ENCODE measurements at places on chromosomes 1 and 21.

DNA sequence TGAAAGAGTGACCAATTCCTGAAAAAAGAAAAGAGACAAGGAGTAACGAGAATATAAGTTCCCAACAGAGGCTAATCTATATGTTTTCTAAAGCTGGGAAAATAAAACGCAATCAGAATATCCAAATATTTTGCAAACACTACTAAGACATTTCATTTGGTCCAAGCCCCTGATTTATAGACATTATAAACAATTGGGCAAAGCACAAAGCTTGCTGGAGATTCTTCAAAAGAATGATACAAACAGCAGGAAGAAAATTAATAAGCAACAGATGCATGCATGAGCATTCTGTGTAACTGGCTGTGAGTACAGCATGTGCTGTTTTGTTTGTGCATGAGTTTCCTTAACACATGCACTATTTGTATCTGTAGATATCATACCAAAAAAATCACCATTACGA lies 552.9 kb downstream of the LTN1 start:
- no peak for DNase-seq

DNA sequence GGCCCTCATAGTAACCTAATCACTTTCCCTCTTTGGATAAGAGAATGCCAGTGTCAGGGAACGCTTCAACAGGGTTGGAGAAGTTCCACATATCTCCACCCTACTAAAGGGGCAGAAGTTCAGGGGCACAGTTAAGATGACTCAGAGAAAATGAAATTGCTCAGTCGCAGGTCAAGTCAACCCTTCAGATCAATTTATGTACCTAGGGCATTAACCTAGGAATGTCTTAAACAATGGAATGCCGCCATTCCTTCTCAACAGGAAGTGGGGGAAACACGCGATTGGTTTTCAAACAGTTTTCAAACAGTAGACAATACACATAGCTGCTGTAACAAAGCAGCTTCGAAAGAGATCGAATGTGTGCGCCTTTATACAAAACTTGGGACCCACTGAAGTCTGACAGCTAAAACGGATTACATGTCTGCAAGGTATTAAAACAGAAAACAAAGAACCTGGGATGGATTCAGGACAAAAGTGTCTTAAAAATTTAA lies 897 bp downstream of the SLC25A24 start:
- no peak for DNase-seq

DNA sequence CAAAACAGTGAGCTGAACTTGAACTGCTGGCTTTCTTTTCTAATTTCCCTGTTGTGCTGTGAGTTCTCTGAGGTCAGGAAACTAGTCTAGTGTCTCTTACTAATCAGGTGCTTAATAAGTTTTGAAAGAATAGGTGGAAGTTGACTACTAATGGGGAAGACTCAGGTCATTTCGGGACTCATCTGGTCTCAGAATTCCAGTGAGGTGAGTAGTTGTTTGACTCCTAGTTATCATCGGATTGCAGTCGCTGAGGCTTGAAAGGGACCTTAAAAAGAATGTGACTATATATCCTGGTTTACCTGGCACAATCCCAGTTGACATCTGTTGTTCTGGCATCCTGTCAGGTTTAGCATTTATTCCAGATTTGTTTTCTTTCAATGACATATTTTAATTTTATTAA lies 81.4 kb upstream of the SPAG17 start:
- DNase-seq, result no peak

DNA sequence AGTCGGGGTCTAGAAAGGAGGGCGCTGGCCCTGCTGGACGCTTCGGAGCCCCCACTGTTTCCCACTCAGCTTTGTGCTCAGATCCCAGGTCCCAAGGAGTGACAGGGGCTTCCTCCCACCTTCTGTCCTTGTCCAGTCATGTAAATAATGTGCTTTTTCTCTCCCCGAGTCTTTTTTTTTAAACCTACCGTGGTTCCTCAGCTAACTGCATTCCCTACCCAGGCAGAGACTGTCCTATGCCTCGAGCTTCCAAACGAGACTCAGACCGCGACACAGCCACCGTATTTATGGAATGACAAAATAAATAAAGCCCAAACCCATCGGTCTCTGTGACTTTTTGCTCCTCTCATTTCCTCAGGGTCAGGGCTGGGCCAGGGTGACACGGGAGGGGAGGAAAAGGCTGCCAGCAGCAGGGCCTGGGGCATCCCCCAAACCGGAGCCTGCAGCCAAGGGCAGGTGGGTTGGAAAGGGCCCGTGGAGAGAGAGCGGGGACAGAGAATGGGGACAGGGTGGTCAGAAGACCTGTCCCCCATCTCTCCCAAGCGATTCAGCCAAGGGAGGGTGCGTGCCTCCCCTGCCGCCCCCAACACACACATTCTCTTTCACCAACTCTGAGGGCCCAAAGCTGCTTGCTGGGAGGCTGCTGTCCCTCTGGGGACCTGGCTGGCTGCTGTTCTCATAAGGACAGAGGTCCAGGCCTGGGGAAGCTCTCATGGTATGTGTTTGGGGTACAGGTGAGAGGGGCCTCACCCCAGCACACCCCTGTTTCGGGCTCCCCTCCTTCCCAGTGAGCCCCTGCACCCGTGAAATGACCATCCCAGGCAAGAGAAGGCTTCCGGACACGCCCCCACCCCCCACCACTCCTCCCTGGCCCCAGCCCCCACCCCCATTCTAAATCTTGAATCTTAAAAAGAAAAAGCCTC lies 55.4 kb downstream of the KCNAB2 start:
- DNase-seq, result no peak

DNA sequence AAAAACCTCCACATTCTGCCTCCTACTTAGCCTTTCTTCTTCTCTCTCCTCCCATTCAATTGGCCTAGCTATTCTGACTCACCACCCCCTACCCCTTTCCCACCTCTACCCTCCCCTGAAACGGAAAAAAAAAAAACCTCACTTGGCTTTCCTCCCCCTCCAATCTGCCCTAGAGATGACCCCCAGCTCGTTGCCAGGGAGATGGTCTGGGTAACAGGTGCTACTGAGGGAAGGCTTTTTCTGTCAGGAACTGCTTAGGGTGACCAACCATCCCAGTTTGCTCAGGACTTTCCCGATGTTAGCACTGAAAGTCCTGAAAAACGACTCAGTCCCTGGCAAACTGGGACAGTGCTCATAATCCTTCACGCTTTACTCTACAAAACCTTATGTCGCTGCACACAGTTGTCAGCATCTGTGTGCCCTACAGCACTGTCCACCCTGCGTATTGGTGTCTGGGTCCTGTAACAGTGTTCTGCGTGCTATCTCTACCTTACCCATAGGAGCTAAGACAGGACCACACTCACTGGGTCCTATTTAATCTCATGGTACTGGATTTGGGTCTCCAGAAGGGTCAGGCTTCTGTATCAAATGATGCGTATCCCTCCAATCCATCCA lies 7.7 kb upstream of the CADM3 start:
- DNase-seq, result no peak

DNA sequence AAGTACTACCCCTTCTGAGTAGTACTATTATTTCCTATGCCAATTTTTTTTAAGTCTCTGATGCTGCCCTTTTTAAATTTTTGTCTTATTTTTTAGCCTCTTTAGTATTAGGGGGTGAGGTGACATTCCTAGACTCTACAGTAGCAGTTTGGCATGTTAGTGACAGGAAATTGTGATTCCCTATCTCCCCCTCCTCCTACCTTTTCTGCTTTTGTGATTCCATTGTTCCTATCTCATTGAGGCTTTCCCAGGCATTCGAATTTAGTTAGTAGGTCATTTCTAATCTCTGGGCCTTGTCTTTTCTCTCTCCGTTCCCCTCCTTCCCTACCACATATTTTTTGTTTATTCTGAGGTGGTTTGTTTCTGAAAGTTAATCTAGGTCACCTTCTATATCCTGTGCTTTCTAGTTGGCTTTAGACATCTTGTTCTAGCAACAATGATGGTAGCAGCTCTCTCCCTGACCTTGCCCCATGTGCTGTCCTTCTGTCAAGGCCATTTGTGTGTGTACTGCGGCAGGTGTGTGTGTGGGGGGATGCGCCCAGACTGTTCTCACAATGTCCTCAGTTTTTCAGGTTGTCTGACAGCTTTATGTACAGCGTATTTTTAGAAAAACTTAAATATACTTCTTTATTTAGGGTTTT lies 21.5 kb downstream of the SEMA6C start:
- DNase-seq, result no peak
